ENCODE measurements at places on chromosomes 11 and 22.

DNA sequence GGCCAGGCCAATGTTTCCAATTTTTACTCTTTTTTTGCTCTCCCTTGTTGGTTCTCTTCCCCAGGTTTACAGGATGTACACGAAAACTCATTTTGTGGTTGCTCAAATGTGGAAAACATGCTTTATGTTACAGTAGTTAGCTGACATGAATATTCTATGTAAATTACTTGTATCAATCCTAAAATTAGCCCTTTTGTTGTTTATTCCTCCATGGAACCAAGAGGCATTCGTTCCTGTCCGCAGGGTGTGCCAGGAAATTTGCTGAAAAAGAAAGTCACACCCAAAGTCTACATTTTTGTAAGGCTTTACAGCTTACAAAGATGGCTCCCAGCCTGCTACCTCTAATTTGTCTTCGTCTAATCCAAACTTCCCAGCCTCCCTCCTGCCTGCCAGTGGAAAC, 652.3 kb downstream of the ETS1 start:
- no peak for DNase-seq

GRCh38 chr11:15419696-15420095, 305.0 kb downstream of the INSC start:
- no peak for DNase-seq

DNA sequence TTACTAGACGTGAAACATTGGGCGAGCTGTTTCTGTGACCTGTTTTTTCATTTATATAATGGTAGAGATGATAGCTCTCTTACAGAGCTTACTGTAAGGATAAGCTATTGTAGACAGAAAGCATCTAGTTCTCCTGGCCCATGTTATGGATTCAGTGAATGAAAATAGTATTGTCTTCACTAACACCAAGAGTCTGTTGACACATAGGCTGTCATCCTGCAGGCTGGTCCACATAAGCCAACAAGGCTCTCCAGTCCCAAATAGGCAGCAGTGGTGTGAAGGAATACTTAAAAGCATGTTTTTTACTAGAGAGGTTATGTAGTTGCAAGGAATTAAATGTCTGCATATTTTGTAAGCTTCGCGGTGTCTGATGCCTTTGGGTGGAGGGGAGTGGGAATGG, 377.8 kb upstream of the CCDC90B start:
- DNase-seq, result no peak

DNA sequence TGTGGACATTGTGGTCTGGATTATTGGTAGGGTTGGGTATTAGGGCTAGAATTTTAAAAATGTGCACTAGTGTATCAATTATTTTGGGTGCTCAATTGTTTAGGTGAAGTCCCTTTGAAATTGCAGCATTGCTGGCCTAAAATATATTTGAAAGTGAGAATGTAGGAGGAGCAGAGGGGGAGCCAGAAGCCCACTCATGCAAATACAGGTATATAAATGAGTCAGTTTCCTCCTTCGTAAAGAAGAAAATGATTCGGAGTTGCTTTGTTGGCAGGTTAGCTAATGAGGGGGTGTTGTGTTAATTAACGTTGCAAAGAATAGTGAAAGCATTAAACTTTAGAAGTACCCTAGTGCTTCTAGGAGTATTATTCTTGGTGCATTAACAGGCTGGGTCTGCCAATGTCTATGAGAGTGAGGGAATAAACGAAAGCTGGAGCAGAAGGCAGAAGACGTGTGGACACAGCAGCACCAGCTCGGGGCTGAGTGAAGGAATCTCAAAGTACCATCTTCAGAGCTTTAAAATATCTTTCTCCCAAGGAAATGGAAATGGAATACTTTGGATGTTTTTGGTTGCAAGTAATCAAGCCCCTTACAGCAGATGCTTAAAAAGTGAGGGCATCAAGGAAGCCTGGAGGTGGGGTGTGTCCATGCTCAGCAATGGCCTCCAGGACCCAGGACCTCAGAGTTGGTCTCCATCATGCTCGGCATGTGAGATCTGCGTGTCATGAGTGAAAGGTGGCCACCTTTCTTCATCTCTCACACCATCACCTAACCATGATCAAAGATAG, 522.9 kb downstream of the NTM start:
- DNase-seq, result no peak

DNA sequence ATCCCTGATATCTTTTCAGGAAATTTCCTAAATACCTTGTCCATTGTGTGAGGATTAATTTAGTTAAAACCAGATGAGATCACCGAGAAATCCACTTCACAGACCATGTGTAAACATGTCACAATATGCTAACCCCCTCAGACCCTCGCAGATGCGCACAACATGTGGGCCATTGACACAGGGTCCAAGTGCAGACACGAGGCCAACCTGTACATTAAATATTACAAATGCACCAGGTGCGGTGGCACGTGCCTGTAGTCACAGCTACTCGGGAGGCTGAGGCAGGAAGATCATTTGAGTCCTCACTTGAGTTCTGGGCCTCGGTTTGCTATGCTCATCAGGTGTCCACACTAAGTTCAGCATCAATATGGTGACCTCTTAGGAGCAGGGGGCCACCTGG, 9.9 kb upstream of the TMPRSS4 start:
- DNase-seq, result no peak

DNA sequence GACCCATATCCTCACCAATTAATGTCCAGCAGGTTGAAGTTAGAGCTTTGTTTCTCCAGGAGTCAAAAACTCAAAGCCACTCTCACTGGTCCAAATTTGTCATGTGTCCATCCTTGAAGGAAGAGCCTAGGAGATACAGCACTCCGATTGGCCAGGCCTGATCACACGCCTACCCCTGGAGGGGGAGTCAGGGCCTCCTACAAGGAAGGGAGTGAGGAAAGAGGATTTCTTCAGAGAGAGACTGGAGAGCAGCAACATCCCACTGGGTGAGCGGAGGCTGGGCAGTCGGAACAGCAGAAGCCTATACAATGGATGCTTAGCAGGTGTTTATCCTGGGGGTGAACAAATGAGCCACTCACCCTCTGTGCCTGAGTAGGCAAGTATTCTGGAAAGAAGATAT, 113.9 kb downstream of the TRIM29 start:
- no peak for DNase-seq

DNA sequence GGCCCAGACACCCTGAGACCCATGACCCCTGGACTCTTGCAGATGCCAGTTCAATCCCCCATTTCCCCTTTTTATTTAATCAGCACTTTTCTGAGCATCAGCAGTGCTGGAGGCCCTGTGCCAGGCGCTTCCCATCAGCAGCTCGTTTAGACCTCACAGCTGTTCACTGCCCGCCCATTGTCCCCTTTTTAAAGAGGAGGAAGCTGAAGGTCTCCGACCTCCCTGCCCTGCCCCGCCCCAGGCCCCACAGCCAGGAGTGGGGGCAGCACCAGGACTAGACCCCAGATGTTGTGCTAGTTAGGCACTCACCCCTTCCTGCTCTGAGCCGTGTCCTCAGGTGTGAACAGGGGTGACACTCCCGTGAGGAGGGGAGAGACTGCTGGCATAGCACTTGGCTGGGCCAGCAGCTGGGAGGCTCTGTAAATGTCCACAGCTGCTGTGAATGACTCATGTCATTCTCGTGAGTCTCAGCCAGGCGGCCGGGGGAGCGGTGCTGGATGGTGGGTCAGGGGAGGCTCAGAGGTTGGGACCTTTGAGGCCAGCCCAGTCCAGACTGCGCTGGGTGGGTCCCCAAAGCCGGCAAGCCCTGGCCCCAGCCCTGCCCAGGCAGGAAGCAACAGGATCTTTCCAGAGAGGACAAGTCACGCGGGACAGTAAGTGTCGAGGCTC, 19.9 kb downstream of the EMID1 start:
- no peak for DNase-seq

GRCh38 chr11:57515332-57516060, at the start of gene SLC43A1:
Gene SLC43A1 (minus strand): TSS chr11:57515702. CDS start chr11:57514111, 1,591 bp downstream.
- peak; percentile 31 for DNase-seq

Data from SK-MEL-5 (cell line).